ENCODE measurements at places on chromosomes 3 and 15.

DNA sequence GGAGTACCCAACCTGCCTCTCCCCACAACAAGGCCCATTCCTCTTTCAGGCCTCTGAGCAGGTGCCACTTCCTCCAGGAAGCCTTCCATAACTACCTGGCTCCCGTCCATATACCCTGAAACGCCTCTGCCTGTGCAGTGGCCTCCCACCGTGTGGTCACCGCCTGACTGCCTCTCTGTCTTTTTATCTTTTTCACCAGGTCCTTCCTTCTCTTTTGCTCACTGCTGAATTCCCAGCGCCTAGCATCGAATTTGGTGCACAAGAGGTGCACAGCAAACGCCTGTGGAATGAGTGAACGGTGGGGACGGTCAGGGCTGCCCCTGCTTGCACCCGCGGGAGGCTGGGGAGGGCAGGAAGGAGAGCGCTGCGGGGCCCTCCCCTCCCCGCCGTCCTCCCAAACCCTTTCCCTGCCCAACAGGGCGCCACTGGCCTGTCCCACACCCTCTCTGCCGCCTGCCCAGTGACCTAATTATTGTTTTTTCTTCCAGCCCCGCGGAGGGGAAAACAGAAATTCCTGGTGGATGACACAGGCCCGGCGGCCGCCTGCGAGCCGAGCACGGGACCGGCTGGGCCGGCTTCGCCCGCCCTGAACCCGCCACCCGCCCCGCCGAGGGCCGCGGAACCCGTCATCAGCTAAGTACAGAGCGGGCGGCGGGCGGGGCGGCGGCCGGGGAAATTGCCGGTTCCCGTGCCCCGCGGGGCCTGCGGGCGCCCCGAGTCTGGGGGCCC is 140.1 kb downstream of the SMAD6 start:
- no peak for DNase-seq

GRCh38 chr3:16510620-16511319 is 2.7 kb downstream of the RFTN1 start:
- DNase-seq, result no peak

DNA sequence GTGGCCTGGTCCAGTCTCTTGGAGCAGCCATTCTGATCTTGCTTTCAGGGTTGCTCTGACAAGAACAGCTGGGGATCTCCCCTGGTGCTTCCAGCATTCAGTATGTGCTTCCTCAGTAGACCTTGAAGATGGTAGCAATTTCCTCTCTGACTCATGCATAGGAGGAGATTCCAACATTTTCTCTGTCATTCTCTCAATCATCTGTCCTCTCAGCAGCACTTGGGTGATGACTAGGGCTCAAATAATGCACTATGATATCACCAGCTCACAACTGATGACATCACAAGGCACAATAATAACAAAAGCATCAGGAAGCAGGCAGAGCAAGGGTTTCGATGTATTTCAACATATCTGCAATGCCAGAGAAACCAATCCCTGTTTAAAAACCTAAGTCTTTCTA is 52.7 kb downstream of the NFKBIZ start:
- DNase-seq, result no peak

GRCh38 chr3:24595796-24596195 is 101.1 kb upstream of the THRB start:
- no peak for DNase-seq

GRCh38 chr15:33644304-33644703 is 324.0 kb upstream of the CHRM5 start:
- no peak for DNase-seq

DNA sequence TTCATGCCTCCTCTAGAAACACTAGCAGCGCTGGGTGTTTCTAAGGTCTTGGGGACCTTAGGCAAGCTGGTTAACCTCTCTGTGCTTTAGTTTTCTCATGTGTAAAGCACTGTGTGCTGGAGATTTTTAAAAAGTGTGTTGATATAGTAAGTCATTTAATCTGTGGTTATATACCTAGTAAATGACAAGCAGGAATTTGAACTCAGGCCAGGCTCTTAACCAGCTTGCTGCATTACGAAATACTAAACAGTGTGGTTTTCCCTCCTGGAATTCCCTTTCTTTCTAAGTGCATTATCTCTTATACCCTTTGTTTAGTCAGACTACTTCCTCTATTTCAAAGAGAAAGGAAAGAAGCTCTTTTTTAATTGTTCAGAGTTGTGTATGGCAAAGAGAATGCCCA is 26.5 kb downstream of the NEO1 start:
- DNase-seq, result no peak

- DNase-seq, result no peak
Observed at GRCh38 chr15:92510163-92510882, 116.6 kb downstream of the ST8SIA2 start.

Data from NCI-H187 treated with DMSO at 0.1 percent for 48 hours (cell line).